ENCODE measurements at places on chromosomes 7 and 10. TPM values are rescaled to one million over a fixed set of nuclear protein-coding genes. Genes with fewer than 3 reads are reported as not detected.

DNA sequence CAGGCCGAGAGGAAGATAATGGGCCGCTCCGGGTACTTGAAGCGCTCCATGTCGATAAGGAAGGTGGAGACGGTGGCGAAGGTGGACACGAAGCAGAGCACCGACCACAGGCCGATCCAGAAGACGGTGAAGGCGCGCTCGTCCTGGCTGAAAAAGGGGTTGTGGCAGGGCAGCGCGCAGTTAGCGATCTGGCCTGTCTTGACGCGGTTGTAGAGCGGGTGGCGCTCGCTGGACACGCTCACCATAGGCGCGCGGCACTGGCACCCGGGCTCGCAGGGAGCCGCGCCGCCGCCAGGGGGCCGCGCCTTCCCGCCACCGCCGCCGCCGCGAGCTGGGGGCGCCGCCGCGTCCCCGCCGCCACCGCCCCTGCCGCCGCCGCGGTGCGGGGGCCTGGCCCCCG lies 1.6 kb downstream of the FZD8 start:
- peak; percentile 68 for DNase-seq

DNA sequence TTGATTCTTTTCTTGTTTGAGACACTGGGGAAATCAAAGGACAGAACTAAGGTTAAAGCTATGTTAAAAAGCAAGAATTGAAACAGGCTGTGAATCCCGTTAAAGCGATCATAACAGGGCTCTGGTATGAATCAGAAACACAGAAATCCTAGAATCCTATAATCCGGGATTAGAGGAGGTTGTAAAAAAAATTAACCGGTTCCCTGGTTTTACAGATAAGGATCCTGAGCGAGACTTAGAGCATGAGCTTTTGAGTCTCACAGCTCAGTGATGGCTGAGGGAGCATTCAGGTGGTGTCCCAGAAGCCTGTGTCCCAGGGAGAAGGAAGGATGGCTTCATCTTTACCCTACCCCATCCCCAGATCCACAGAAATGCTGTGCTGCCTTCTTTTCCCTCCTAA lies 461.3 kb downstream of the PAXIP1 start:
- no peak for DNase-seq

The HTRA1 gene
- total RNA-seq: 141 TPM

DNA sequence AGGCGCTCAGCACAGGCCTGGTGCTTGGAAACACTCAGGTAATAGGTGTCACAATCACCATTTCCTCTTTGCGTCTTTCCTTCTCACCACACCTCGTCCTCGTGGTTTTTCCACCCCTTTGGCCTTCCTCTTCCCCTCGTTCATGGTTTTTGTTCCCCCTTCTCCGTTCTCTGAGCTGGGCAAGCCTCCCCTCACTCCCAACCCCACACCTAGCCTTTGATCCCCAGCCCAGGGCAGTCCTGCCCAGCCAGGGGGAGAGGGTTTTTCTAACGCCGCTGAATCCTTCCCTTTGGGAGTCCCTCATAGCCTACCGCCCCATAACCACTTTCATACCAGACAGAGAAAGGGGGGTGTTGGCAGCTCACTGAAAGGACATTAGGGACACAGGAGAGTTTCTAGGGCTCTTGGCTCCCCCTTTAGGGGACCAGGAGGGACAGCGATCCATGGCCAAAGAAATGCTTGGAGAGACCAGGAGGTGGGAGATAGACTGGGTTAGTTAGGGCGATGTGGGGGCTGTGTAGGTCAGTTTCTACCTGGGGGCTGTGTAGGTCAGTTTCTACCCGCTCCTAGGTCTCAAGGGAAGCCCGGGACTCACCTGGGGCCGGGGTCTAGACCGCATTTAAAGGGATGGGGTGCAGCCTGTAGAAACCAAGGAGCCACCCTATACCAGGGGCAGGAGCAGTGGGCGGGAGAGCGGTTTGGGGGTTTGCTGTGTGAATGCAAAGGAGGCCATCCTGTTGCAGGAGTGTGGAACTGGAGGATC lies 1.4 kb downstream of the EPHB4 start:
- DNase-seq: no peak

- no peak for DNase-seq
These were observed 473.6 kb upstream of the C7orf33 start for GRCh38 chr7:148116829-148117403.

DNA sequence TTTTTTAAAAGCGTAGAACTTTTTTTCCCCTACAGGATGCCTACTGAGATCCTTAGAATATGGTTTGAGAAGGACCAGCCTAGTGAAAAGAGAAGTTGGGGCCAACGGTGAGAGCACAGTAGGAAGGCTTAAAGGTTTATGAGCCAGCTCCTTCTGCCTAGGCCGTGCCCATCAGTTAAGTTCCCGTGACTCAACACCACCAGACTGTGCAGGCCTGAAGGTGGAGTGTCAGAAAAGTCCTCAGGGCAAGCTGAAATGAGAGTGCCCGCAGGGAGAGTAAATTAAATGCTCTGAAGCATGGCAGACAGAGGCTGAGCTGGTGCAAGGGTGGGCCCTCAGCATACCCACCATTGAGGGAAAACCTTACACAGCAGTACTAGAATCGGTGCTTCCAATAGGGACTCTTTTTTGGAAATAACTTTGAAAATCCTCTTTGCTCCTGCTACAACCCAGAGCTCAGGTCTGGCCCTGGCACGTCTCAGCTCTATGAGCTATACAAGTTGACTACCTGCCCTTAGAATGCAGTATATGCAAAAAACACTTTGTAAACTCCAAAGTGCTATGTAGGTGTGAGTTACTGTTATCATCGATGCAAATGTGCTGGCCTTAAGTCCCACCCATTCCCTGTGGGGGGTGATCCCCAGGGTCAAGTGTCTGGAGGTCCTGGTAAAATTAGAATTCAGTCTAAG lies 15.2 kb upstream of the C10orf67 start:
- no peak for DNase-seq

DNA sequence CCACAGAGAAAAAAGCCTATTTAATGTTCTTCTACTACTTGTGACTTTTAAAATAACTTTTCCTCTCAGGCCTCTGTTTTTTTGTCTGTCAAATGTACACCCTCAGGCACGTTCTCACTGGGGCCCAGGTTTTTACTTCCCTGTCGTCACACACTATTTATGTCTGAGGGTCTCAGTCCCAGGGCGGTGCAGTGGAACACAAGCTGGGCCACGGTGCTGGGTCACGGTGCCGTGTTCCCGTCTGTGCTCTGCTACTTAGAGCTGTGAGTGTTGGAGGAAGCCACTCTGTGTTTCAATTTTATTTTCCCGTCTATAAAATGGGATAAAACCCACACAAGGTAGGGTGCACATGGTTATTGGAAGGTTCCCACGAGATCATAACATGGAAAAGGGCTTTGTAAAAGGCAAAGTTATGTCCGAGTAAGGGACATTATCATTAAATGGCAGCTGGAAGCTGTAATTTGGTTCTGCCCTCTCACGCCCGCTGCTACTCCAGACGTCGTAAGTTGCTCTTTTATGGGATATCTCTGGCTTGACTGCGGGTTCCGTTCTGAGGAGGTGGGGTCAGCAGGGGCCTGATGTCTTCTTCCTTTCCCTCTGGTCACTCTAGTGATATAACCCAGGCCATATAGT lies 25.2 kb downstream of the ZNF775 start:
- DNase-seq: no peak

GRCh38 chr10:130742941-130743675 lies 568.4 kb downstream of the TCERG1L start:
- no peak for DNase-seq

The DLX5 gene
- not detected for total RNA-seq

GRCh38 chr7:29657856-29658255 lies 94.2 kb downstream of the PRR15 start:
- no peak for DNase-seq

The CALHM1 gene
- not detected for total RNA-seq

The LIPN gene
- total RNA-seq: not detected

DNA sequence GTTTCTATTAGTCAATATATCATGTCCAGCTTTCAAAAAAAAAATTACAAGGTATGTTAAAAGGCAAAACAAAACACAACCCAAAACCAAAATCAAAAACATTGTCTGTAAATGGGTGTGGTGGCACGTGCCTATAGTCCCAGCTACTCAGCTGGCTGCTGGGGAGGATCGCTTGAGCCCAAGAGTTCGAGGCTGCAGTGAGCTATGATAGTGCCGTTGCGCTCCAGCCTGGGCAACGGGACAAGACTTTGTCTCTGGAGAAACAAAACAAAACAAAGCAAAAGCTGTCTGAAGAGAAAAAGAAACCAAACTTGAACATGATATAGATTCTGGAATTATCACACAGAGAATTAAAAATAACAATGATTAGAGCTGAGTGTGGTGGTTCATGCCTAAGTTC lies 10.3 kb upstream of the CPA5 start:
- no peak for DNase-seq

GRCh38 chr10:49621561-49621960 lies 7.7 kb downstream of the CHAT start:
- DNase-seq: no peak

GRCh38 chr10:49700211-49700610 lies 20.8 kb downstream of the C10orf53 start:
- no peak for DNase-seq

DNA sequence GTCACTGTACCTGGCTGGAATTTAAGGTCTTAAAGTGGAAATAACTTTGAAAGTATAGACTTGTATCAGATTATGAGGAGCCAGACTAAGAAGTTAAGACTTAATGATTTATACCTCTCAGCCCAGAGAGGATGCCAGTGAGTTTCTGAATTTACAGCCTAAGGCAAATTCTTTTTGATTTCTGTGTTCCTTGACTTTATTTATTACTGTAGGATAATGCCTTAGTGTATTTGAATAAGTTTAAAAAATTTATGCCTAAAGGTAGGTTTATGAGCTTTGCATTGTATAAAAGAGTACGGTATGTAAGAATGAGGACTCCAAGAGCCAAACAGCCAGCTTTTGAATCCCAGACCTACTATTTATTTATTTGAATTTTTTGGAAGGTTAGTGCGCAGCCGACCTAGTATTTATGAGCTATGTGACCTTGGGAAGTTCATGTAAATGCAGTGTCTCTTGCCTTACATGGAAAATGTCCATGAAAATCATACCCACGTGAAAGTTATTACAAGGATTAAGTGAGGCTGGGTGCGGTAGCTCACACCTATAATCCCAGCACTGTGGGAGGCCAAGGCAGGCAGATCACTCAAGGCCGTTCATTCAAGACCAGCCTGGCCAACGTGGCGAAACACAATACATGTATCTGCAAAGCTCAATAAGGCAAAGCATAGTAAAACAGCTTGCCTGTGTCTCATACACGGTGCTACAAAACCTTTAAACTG lies 174.6 kb downstream of the AUTS2 start:
- no peak for DNase-seq

- peak; percentile 44 for DNase-seq
These were observed 94.0 kb upstream of the ZMIZ1 start for GRCh38 chr10:78974617-78975317.

DNA sequence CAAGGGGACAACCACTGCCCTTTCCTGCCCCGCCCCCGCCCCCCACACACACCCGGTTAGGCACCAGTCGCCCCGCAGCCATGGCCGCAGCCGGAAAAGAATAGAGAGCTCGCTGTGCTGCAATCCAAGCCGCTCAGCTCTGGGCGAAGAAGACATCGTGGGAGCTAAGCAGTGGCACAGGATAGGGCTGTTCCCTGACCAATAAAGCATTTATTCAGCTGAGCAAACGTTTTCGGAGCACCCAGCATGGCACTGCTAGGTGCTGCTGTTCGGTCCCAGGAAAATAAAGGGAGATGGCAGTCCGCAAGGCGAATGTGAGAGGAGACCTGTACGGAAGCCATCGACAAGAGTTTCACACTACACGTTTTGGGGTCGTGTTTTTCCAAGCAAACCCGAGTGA lies 18.3 kb downstream of the SKIDA1 start:
- no peak for DNase-seq

GRCh38 chr10:73814896-73815718 lies 3.7 kb upstream of the NDST2 start:
- no peak for DNase-seq

- DNase-seq: no peak
These were observed 541.0 kb downstream of the TNS3 start for GRCh38 chr7:47040795-47041347.
